ENCODE measurements at places on chromosomes 5 and 9. TPM values are rescaled to one million over a fixed set of nuclear protein-coding genes. Genes with fewer than 3 reads are reported as not detected.
A peak's percentile ranks its signal among the peaks of the same experiment; 100 is the strongest.

TAF11L10 gene
- not detected for total RNA-seq

- DNase-seq: peak; percentile 96
These were observed 27.9 kb upstream of the GOLM1 start for GRCh38 chr9:86126998-86127972.

DNA sequence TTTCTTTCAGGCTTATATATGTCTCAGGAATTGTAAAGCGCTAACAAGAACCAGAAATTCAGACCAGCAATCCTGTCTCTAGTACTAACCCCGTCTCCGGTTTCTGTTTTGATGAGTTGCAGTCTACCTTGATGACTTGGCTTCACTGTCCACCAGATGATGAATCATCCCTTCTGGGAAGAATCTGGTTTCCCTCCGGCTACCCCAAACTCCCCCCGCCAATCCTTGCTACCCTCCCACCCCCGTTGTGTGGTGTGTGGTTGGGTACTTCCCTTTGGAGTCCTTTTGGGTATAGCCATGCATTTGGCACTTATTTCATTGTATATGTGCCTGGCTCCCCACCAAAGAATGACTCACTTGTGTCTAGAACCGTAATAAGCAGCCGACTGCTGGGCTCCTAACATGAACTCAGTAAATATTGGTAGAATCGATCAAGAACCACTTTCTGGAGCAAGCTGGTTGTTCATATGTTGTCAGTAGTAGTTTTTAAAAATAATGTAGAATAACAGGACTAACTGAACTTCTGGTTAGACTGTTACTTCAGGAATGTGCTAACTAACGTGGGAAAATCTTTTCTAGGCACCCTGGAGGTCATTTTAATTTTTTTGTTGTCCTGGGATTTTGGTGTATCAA lies 8.3 kb upstream of the TGFBI start:
- DNase-seq: peak; percentile 98

- no peak for DNase-seq
These were observed 183.3 kb downstream of the MAPKAP1 start for GRCh38 chr9:125523681-125524080.

LRRC14B gene
- not detected for total RNA-seq

EQTN gene
- total RNA-seq: not detected

- DNase-seq: no peak
These were observed 1397.8 kb downstream of the PTPRD start for GRCh38 chr9:9215050-9215449.

- no peak for DNase-seq
These were observed 118.6 kb downstream of the RGS3 start for GRCh38 chr9:113581865-113582697.

- peak; percentile 64 for DNase-seq
These were observed 2.5 kb downstream of the KDM3B start for GRCh38 chr5:138354926-138355378.

SHOC1 gene
- not detected for total RNA-seq

DNA sequence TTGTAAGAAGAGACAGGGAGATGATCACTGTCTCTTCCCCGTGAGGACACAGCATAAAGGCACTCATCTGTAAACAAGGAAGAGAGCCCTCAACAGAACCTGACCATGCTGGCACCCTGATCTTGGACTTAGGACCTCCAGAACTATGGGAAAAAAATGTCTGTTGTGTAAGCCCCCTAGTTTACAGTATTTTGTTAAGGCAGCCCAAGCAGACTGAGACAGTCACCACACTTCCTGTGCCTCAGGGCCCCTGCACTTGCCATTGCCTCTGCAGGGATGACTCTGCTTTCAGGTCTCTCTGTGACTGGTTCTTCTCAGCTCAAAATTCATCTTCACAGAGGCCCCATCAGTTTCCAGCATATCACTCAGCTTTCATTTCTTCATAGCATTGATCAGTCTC lies 372.1 kb downstream of the TLE1 start:
- no peak for DNase-seq

SOWAHA gene
- total RNA-seq: not detected

- DNase-seq: peak; percentile 45
These were observed 49.2 kb downstream of the ANXA1 start for GRCh38 chr9:73200694-73201452.

GCNT4 gene
- not detected for total RNA-seq

GRCh38 chr9:71783120-71783523 lies 14.8 kb upstream of the CEMIP2 start:
- no peak for DNase-seq
